ENCODE measurements at places on chromosomes 2 and 18.

GRCh38 chr18:22846697-22847096 is 86.4 kb upstream of the RBBP8 start:
- no peak for DNase-seq

- no peak for DNase-seq
Observed at GRCh38 chr18:8969639-8970390, 132.7 kb upstream of the NDUFV2 start.

- no peak for DNase-seq
Observed at GRCh38 chr2:169291517-169291916, 70.8 kb downstream of the LRP2 start.

- peak; percentile 73 for DNase-seq
Observed at GRCh38 chr2:120174963-120175581, 48.1 kb downstream of the TMEM185B start.

GRCh38 chr2:28565720-28566295 is 69.9 kb downstream of the PLB1 start:
- DNase-seq = no peak

- DNase-seq = no peak
Observed at GRCh38 chr2:29374823-29375222, 259.6 kb downstream of the CLIP4 start.

DNA sequence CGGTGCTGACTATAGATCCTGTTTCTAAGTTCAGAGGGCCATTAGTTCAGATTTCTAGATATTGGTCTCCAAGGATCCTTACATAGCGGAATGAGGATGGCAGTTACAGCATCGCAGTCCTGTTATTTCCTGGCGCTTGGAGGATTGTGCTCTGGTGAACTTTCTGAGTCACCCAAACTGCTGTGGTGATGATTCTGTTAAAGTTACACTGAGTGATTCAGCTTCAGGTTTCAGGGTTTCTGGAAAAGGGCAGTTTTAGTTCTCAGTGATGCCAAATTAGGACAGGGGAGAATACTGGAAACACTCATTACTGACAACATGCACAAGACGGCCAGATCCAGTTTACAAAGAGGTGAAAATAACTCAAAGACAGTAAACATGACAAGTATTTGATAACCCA is 52.1 kb upstream of the ANKRD62 start:
- DNase-seq = no peak

GRCh38 chr2:12050396-12050795 is 304.0 kb downstream of the LPIN1 start:
- DNase-seq = no peak
